ENCODE measurements at places on chromosomes 7 and 10. TPM values are rescaled to one million over a fixed set of nuclear protein-coding genes. Genes with fewer than 3 reads are reported as not detected.

GRCh38 chr7:123417580-123417979 lies 116.8 kb downstream of the IQUB start:
- no peak for DNase-seq

GRCh38 chr7:80312139-80312661 lies 177.6 kb downstream of the GNAI1 start:
- no peak for DNase-seq

DNA sequence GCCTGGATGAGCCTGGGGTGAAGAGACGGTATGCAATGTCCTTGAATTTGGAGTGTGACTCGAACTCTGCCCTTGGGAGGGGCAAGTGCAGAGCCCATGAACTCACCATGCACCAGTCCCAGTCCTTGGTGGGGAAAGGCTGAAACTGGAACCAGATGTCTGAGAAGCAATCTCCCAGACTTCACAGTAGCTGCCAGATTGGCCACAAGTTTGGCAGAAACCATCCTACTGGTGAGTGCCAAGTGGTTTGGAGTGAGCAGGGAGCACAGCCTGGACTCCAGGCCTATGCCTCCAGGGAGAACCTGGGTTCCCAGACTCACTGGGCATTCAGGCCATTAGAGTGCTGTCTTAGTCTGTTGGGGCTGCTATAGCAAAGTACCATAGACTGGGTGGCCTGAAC lies 99.6 kb upstream of the LYZL1 start:
- peak; percentile 55 for DNase-seq

DNA sequence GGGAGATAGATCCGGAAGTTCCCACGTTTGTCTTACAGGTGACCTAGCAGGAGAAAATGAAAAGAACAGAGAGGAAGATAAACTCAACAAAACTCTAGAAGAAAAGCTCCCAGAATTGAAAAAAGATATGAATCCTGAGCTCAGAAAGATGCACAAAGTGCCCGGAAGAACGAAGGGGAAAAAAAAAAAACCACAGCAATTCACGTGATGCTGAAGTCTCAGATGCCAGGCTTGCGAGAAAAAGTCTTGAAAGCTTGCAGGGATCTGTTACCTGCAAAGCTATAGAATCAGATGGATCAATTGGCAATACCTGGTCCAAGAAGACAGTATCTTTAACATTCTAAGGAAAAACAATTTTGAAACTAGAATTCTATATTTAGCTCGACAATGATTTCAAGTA lies 33.5 kb downstream of the CARD11 start:
- DNase-seq: no peak

DNA sequence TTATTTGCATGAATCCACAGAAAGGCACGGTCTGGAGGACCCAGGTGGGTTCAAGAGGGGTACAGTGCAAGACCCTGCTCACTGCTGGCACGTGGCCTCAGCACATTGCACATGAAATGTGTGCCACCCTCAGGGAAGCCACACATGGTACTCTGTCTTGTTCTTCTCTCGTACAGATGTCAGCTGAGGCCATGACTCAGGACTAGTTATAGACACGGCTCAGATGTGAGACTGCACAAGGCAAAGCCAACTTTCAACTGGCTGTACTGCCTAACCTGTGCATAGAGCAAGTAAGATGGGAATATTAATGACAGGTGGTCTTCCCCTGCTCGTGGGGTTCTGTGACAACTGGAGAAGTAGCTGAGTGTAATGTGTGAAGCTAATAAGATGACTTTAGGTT lies 249.4 kb upstream of the CTBP2 start:
- DNase-seq: no peak

GRCh38 chr10:97336446-97336845 lies 1.9 kb upstream of the FRAT2 start:
- no peak for DNase-seq

DNA sequence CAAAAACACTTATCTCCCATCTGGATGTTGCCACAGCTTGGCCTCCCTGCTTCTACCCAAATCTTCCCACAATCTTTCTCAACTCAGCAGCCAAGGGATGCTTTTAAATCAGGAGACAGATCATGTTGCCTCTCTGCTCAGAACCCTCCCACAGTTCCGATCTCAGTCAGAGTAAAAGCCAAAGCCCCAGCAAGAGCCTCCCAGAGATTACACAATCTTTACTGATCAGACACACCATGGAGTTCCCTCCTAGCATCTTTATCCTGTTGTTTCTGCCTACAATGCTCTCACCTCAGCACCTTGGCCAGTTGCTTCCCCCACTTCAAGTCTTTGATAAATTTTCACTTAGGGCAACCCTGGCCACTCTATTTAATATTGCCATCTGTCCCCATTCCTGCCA lies 41.9 kb upstream of the ZNF33B start:
- DNase-seq: no peak

GRCh38 chr10:43867667-43868565 lies 219.2 kb upstream of the ZNF32 start:
- DNase-seq: no peak

GRCh38 chr10:3987143-3987974 lies 202.3 kb upstream of the KLF6 start:
- DNase-seq: no peak

GRCh38 chr7:102175423-102176170 lies 111.1 kb upstream of the SH2B2 start:
- DNase-seq: no peak

DNA sequence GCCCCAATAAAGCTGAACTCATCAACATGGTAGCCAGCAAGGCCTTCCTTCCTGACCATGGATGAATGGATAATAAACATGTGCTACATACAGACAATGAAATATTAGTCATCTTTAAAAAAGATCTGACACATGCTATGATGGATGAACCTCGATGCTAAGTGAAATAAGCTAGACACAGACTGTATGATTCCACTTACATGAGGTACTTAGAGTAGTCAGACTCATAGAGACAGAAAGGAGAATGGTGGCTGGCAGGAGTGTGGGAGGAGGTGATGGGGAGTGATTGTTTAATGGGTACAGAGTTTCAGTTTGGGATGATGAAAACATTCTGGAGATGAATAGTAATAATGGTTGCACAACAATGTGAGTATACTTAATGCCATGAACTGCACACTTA lies 114.1 kb upstream of the SORCS3 start:
- DNase-seq: no peak

DNA sequence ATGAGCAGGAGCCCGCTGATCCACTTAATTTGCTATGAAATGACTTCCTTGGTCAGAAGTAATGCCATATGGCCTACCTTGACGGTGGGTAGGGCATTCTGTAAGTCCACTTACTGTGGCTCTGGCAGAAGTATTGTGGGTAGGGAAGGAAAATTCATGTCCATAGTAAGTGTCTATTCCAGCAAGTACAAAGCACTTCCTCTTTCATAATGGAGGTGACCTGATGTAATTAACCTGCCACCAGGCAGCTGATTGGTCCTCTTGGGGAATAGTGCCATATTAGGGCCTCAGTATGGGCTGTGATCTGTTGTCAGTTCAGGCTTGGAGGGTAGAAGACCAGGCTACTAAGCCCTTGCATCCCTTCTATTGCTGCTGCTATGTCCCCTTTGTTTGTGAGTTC lies 103.9 kb downstream of the SLC37A3 start:
- DNase-seq: no peak

GRCh38 chr10:16847644-16848043 lies 30.4 kb upstream of the RSU1 start:
- no peak for DNase-seq

DNA sequence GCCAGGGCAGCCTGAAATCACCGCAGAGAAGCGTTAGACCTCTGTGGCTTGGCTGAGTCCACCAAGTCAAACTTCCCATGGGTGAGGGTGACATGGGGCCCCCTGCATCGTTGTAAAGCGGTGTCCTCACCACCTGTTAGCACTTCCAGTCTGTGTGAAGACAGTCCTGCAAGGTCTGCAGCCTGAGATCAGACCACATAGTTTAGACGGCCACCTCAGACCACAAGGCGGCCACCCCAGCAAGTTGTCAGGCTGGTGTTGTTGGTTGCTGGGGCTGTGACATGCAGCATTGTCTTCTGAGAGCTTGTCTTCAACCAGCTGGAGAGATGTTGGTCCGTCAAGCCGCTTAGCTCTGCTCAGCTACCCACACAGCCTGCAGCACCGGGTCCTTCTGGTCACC lies 44.1 kb upstream of the TARP start:
- DNase-seq: no peak

DNA sequence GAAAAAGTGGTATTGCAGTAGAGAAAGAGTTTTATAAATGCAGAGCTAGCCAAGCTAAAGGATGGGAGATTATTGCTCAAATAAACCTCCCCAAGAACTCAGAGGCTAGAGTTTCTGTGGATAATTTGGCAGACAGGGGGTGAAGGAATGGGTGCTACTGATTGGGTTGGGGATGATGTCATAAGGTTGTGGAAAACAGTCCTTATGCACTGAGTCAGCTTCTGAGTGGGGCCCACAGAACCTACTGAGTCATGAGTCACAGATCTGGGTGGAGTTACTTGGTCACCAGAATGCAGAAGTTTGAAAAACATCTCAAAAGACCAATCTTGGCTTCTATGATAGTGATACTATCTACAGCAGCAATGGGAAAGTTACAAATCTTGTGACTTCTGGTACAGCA lies 1146.7 kb downstream of the TYW1 start:
- no peak for DNase-seq

- DNase-seq: no peak
These were observed 103.0 kb downstream of the NXPH1 start for GRCh38 chr7:8536431-8536830.

DNA sequence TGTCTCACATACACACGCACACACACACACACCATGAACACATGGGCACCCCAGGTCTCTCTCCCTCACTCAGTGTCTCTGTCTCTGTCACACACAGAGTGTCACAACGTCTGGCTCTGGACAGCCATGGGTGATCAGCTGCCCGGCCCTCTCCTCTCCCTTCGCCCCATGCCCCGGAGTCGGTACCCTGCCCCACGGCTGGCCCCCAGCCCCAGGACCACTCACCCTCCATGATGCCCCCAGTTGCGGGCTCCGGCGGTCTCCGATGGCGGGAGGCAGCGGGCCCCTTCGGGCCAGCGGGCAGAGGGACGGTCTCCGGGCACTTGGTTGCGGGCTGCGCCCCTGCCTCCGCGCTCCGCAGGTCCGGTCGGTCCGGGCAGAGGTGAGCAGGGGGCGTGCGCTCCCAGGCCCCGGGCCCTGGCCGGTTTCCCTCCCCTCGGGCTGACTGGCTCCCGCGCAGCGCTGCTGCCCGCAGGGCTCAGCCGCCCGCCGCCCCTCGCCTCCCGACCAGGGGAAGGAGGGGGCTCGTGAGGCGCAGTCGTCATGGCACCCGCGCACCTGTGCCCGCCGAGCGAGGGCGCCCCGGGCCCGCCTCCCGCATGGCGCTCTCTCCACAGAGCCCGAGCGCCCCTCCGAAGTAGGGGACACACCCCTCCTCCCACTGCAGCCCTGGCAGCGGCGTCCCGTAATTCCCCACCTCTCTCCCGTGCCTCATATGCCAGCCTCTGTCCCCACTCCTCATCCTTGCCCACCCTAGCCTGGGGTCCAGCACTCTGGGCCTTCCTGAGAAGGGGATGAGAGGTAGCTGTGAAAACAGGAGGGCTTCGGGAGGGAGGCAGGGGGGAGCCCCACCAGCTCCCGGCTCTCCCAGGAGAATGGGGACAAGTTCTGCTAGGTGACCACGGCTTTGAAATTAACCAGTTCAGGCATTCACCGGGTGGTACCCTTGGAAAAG lies at the start of gene NPFFR1:
NPFFR1 (minus strand) TSS at position 560 of the 955 bp plus-strand sequence; CDS start at position 232, 328 bp downstream.
- no peak for DNase-seq

- DNase-seq: no peak
These were observed 203.1 kb upstream of the NEBL start for GRCh38 chr10:21100190-21100589.

DNA sequence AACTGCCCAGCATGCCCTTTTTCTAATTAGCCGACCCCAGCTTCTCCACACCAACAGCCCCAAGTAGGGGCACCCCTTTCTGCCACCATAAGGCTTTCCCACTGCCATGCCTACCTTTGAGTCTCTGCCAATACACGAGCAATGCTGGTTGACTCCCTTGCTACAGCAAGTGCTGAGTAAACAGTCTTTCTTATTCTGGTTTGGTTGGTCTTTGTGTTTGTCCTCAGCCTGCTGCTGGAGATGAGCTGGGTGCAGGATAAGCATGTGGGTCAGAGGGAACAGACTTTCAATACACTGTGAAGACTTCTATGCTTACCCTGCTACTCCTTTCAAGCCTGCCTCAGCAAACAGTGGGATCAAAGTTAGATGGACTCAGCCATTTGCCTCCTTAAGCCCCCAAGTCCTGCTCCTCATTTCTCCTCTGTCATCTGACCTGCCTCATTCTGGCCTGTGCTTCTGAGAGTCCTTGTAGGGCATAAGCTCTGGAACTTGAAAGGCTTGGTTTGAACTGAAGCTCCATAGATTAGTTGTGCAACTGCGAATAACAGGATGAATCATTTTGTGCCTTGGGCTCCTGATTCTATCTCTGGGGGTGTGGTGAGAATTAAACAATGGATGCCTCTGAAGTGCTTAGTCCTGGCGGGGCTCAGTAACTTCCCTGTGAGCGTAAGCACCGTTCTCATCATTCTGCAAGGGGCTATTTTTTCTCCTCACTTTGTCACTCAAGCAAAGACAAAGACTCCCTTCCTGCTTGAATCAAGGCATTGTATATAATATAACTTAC lies 533.8 kb upstream of the DPP6 start:
- no peak for DNase-seq

- DNase-seq: no peak
These were observed 10.4 kb downstream of the NUB1 start for GRCh38 chr7:151351967-151352366.

- no peak for DNase-seq
These were observed 14.9 kb upstream of the ZNRF2 start for GRCh38 chr7:30269490-30269889.

GRCh38 chr7:11456574-11456973 lies 375.4 kb downstream of the THSD7A start:
- DNase-seq: no peak

GRCh38 chr10:74460812-74461211 lies 309.8 kb downstream of the ADK start:
- no peak for DNase-seq

DNA sequence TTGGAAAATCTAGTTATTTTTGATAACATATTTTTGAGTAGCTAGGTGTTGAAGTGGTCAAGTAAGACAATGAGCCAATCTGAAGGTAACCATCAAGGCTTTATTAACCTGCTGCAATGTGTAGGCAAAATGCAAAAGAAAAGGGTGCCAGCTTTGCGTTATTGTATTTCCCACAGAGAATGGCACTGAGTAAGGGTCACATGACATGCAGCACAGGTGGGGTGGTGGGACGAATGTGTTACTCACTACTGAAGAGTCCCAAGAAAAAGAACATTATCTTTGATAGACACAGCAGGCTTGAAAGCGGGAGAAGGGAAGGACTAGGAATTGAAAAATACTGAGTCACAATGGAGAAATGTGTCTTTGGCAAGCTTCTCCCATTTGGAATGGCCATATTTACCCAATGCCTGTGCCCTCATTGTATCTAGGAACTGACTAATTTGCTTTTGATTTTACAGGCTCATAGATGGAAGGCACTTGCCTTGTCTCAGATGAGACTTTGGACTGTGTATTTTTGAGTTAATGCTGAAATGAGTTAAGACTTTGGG lies 898.6 kb upstream of the POT1 start:
- no peak for DNase-seq

The C10orf90 gene
- total RNA-seq: not detected

The GJD4 gene
- total RNA-seq: not detected

The ACSM6 gene
- total RNA-seq: 0.99 TPM

The GNGT1 gene
- not detected for total RNA-seq

The DCLRE1A gene
- 3.5 TPM for total RNA-seq

The VGF gene
- not detected for total RNA-seq

The MRPL43 gene
- 38.9 TPM for total RNA-seq

The AKR1B1 gene
- total RNA-seq: 69.3 TPM

The ST8SIA6 gene
- 2.9 TPM for total RNA-seq

The ADAM22 gene
- 6.0 TPM for total RNA-seq

The LIPJ gene
- not detected for total RNA-seq
